ENCODE measurements at places on chromosomes 12 and 14. TPM values are rescaled to one million over a fixed set of nuclear protein-coding genes. Genes with fewer than 3 reads are reported as not detected.

GRCh38 chr12:11863988-11864387 is 206.8 kb upstream of the BCL2L14 start:
- H3K4me1 ChIP-seq: no peaks in the 10 kb centered on the region
- DNase-seq: no peak
- H3K27ac ChIP-seq: no peak overlapping the region
- H3K36me3 ChIP-seq: no peaks in the 10 kb centered on the region
- H3K4me3 ChIP-seq: no peak overlapping the region

Gene ANKRD33
- total RNA-seq: not detected

GRCh38 chr12:20822415-20822814 is 11.9 kb downstream of the SLCO1B3 start:
- H3K4me3 ChIP-seq: no peak overlapping the region
- H3K36me3 ChIP-seq: no peaks in the 10 kb centered on the region
- no peaks in the 10 kb centered on the region for H3K27me3 ChIP-seq
- no peak overlapping the region for H3K27ac ChIP-seq
- DNase-seq: no peak

DNA sequence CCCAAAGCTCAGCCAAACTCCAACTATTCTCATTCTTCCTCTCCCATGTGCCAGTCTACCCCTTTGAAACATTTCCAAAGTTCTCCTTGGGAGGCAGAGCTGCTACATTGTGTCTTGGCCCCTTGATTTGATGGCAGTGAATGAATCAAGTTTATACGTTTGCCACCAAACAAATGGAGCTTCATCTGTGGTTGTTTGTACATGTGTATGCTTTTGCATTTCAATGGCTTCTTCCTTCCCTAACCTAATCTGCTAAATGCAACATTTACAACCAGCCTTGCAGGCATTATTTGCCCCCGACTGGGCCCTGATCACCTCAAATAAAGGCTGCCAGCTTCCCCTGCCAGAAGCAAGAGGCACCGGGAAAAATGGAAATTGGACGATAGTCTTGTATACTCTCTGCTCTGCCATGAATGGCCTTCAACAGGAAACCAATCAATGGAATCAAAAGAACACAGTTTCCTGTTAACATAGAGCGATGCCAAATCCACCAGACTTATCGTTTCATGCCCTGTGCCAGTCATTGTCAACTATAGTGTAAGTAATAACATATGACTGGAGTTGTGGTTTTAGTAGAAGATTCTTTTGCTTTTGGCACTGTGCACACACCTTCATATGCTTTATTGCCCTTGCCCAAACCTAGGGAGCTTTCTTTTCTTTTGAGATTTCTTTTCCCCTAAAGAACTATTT is 97.8 kb downstream of the TMEM30B start:
- peaks cover 47% of the 10 kb centered on the region for H3K4me1 ChIP-seq
- H3K27me3 ChIP-seq: no peaks in the 10 kb centered on the region
- no peak for DNase-seq
- H3K36me3 ChIP-seq: no peaks in the 10 kb centered on the region
- no peak overlapping the region for H3K27ac ChIP-seq

DNA sequence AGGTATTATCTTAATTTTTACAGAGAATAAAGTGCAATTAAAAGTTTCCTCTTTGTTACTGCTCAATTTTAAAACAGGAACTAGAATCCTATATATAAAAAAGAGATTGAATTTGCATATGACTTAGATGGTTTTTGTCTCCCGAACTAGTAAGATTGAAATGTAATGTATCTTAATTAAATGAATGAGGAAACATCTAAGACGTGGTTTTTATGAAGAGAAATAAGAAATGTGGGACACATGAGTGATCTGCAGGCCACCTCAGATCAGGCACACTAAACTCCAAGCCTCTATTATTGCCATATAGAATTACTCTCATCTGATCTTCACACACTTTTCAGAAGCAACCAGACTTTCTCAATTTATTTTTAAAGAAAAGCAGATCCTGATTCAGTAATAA is 158.6 kb downstream of the CPNE8 start:
- H3K36me3 ChIP-seq: no peaks in the 10 kb centered on the region
- H3K4me1 ChIP-seq: no peaks in the 10 kb centered on the region
- H3K4me3 ChIP-seq: no peak overlapping the region
- no peak overlapping the region for H3K27ac ChIP-seq
- peaks cover 6% of the 10 kb centered on the region for H3K27me3 ChIP-seq
- DNase-seq: no peak

DNA sequence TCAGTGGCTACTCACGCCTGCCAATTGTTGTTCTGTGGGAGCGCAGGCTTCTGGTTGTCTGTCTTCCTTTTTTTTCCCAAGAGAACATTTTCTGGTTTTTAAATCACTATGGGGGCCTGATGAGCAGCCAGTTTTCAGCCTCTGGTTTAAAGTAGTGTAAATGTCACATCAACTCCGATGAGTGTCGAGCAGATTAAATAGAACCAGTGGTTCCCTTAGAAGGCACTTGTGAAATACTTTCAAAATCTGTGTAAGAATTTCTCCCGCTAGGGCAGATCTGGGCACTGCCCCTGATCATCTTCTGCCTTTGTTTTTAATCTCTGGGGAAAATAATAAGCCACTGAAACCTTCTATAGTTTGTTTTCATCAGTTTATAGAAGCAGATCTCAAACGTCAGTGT is 130.4 kb downstream of the PRIMA1 start:
- DNase-seq: no peak
- no peaks in the 10 kb centered on the region for H3K27me3 ChIP-seq
- H3K4me3 ChIP-seq: no peak overlapping the region

- no peak for DNase-seq
- H3K4me3 ChIP-seq: no peak overlapping the region
- H3K27ac ChIP-seq: no peak overlapping the region
- peaks cover 9% of the 10 kb centered on the region for H3K4me1 ChIP-seq
- no peaks in the 10 kb centered on the region for H3K36me3 ChIP-seq
- H3K27me3 ChIP-seq: no peaks in the 10 kb centered on the region
Observed at GRCh38 chr14:103894723-103895059, 33.6 kb upstream of the TDRD9 start.

- DNase-seq: peak; percentile 93
- H3K4me3 ChIP-seq: peak overlapping the region; percentile 40
- H3K4me1 ChIP-seq: peaks cover 37% of the 10 kb centered on the region
- H3K27me3 ChIP-seq: no peaks in the 10 kb centered on the region
- H3K36me3 ChIP-seq: no peaks in the 10 kb centered on the region
Observed at GRCh38 chr14:91387169-91387835, 30.3 kb downstream of the CCDC88C start.

GRCh38 chr12:124963211-124963610 is 25.7 kb downstream of the DHX37 start:
- DNase-seq: no peak
- H3K27ac ChIP-seq: no peak overlapping the region

Gene IL31
- not detected for total RNA-seq

Gene PPM1A
- total RNA-seq: 25.3 TPM

All from SJCRH30 (cell line).